NCI-H2029 treated with DMSO at 0.1 percent for 48 hours (cell line): ENCODE measurements at places on chromosomes 13 and 19.

DNA sequence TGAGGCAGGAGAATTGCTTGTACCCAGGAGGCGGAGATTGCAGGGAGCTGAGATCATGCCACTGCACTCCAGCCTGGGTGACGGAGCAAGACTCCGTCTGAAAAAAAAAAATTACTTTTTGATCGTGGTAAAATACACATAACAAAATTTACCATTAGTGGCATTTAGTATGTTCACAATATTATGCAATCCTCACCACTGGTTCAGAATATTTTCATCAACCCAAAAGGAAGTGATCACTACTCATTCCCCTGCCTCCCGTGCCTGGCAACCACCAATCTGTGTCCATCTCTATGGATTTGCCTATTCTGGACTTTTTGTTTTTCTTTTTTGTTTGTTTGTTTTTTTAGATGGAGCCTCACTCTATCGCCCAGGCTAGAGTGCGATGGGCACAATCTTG is 1.2 kb upstream of the PALM3 start:
- no peak for DNase-seq

GRCh38 chr13:109971456-109972090 is 185.2 kb upstream of the IRS2 start:
- DNase-seq, result no peak

- no peak for DNase-seq
These were observed 43.7 kb upstream of the SLC15A1 start for GRCh38 chr13:98796191-98796590.

DNA sequence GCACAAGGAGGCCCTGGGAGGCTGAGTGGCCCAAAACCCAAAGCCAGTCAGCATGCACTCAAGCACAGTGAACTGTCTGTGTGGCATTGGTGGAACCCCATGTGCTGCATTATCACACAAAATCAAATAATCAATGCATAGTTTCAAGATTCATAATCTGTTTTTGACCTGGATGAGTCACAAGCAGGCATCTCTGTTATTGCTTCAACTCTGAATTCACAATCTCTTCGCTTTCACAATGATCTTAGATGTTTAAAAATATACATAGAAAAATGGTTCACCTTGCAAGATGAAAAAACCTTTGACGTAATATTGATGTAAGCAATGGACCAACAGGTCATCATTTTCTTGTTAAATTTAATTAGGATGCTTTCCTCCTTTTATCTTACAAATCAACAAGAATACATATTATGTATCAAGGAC is 455.4 kb downstream of the IRS2 start:
- DNase-seq, result no peak

DNA sequence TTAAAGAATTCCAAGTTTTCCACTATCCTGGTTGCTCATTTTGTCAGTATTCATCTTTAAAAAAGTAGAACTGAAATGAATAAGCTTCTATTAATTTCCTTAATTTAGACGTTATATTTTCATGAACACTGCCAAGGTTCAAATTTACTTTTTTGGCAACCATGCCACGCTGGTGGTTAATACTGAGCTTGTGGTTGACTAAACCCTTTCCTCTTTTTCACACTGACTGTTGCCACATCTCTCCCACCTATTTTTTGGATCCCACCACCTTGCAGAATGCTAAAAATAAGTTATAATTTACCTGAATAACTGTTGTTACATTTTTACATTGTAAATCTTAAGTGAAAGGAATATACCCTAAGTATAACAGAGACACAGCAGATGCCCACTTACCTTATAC is 45.0 kb downstream of the FLT3 start:
- no peak for DNase-seq

DNA sequence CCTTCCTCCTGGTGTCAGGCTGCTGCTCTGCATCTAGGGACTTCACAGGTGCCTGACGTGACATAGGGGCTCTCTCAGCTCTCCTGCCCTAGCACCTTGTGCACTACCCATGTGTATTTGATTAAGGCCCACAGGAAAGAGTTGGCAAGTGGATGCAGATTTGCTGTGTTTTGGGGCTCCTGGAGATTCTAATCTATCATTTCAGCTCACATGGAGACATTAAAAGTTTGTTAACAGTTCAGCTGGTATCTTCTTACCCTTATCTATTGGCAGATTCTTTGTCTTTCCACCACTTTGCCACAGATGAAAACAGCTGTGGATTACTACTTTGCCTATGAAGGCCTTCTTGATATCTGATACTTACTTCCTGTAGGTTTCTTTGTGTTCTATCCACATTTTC is 41.9 kb downstream of the WASF3 start:
- no peak for DNase-seq

DNA sequence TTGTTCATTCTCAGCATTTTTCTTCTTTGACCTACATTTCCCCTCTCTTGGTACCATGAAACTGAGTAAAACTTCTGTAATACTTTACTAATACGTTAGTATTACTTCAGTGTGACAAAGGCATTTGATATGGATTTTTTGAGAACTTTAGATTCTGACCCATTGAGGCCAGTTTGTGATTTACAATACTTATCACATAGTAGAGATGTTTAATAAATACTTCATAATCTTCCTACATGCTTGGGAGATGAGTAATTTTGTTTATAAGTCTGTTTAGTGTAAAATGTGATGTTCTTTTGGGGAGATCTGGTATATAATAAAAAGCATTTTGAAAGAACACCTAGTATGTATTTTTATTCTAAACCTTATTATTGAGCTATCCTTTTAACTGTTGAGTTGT is 29.7 kb downstream of the GTF2F2 start:
- DNase-seq, result no peak
